GM23338 (cell line): ENCODE measurements at places on chromosomes 4 and X.

- no peak for DNase-seq
Measured at GRCh38 chrX:71994601-71995000, 84.0 kb downstream of the NHSL2 start.

DNA sequence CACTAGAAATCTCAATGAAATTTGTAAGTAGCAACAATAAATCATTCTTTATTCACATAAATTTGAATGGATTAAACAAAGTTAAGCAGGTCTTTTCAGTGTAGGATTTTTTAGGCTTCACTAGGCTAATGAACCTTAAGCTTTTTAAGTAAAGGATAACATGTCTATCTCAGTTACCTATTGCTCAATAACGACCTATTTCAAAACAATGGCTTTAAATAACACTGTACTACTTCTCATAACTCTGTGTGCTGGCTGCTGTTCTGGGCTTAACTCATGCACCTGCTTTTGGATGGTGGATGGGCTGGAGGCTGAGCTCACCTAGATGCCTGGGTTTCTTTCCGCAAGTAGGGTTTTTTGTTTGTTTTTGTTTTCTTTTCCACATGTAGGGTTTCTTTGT is 495.0 kb upstream of the SLIT2 start:
- no peak for DNase-seq

DNA sequence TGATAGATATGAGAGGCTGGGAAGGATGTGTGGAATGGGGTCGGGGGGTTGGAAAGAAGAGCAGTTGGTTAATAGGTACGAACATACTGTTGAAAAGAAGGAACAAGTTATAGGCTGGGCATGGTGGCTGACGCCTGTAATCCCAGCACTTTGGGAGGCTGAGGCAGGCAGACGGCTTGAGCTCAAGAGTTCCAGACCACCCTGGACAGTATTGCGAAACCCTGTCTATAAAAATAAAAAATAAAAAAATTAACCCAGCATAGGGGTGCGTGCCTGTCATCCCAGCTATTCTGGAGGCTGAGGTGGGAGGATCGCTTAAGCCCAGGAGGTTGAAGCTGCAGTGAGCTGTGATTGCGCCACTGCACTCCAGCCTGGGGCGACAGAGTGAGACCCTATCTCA is 58.5 kb upstream of the NHSL2 start:
- no peak for DNase-seq

GRCh38 chr4:26093551-26093950 is 179.5 kb downstream of the SMIM20 start:
- DNase-seq: no peak

- DNase-seq: peak; percentile 81
Measured at GRCh38 chr4:151644622-151645021, 116.2 kb downstream of the GATB start.

- no peak for DNase-seq
Measured at GRCh38 chr4:145230726-145231125, 50.3 kb upstream of the OTUD4 start.

DNA sequence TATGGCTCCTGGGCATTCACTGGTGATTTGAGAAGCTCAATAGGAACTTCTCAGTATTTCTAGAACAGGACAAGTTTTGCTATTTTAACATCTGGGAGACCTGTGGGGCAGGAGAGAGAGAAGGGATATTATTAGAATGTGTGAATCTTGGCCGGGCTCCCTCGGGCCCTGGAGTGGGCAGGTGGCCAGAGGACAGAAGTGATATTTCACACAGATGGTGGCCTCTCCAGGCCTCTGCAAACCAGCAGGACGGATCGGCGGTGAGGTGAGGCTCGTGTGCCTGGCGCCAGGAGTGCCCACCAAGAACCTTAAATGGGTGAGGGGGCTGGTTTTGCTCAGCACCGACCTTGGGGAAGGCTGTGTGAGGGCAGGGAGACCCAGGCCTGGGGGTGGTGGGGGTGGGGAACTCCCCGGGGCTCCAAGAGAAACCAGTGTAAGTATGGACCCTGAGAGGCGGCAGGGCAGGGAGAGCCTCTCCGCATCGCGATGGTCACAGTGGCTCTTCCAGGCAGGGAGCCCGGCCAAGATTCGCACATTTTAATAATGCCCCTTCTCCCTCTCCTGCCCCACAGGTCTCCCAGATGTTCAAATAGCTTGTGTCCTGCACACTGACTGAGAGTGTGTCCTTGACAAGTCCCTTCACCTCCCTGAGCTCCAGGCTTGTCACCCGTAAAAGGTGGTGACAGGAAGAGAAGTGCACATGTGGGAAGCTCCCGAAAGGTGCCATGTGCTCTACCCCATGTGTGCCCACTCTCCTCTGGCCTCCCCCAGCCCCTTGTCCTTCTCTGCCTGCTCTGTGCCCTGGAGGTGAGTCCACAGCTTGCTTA is 64.9 kb downstream of the SORCS2 start:
- no peak for DNase-seq
